ENCODE measurements at places on chromosomes 13 and 19. TPM values are rescaled to one million over a fixed set of nuclear protein-coding genes. Genes with fewer than 3 reads are reported as not detected.

- DNase-seq, result no peak
Observed at GRCh38 chr19:33804021-33804799, 7.5 kb downstream of the KCTD15 start.

GRCh38 chr13:23899555-23899954, 2.3 kb upstream of the C1QTNF9B start:
- peak; percentile 55 for DNase-seq

DNA sequence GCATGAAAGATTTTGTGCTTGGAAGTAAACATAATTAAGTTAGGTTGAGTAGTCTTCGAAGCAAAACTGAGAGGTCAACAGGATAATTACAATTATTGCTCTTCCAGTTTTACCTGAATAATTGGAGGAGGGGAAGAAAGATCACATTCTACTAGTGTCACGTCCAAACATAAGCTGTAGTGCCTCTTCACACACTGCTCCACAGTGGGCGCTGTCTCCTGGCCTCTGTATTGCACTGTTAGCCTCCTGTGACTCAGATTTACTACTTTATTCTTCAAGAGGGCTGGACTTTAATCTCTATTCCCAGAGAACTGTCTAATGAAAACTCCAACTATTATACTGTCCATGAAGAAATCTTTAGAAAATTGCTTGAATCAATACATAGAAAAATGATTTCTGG, 62.9 kb downstream of the TRPC4 start:
- no peak for DNase-seq

GRCh38 chr13:67033170-67033569, 197.0 kb downstream of the PCDH9 start:
- DNase-seq, result no peak

CEACAM7 gene
- not detected for total RNA-seq

GRCh38 chr19:19205416-19206410, 2.5 kb upstream of the NR2C2AP start:
- DNase-seq, result no peak

All from LHCN-M2 (cell line).